GM12878 (cell line): ENCODE measurements at places on chromosomes 3 and 15. TPM values are rescaled to one million over a fixed set of nuclear protein-coding genes. Genes with fewer than 3 reads are reported as not detected.
A peak's percentile ranks its signal among the peaks of the same experiment; 100 is the strongest.

GRCh38 chr15:78103406-78104118 is 11.2 kb downstream of the SH2D7 start:
- DNase-seq = peak; percentile 67

GRCh38 chr15:35669021-35669420 is 123.1 kb upstream of the DPH6 start:
- DNase-seq = no peak

GRCh38 chr15:91517491-91518200 is 335.9 kb upstream of the SLCO3A1 start:
- DNase-seq = no peak

DNA sequence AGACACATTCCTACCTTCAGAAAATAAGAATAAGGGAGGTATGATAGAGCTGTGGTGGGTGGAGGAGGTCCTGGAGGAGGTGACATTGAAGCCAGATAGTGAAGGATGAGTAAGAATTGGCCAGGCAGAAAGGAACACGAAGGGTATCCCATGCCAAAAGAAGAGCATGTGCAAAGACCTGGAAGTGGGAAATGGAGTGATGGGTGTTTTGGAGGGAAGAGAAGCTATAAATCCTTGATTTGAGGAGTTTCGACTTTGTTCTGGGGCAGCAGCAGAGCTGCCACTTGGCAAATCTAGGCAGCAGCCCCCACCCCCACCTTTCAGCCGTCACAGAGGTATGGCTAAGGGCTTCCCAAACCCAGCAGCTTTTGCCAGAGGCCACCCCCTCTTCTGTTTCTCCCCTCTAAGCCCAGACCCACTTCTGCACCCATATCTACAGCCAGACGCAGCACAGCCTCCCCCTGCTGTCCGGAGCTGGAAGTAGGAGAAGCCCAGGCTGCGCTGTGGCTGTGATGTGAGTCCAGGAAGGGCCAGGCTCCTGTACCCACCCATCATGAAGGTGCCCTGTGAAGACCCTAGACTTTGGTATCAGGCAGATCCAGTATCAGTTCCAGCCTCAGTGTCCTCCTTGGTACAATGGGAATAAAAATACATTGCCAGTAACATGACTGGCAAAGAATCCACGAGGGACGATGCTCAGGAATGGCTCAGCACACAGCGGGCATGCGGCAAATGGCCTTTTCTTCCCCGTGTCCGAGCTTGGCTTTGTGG is 188.7 kb upstream of the LINGO1 start:
- no peak for DNase-seq

DNA sequence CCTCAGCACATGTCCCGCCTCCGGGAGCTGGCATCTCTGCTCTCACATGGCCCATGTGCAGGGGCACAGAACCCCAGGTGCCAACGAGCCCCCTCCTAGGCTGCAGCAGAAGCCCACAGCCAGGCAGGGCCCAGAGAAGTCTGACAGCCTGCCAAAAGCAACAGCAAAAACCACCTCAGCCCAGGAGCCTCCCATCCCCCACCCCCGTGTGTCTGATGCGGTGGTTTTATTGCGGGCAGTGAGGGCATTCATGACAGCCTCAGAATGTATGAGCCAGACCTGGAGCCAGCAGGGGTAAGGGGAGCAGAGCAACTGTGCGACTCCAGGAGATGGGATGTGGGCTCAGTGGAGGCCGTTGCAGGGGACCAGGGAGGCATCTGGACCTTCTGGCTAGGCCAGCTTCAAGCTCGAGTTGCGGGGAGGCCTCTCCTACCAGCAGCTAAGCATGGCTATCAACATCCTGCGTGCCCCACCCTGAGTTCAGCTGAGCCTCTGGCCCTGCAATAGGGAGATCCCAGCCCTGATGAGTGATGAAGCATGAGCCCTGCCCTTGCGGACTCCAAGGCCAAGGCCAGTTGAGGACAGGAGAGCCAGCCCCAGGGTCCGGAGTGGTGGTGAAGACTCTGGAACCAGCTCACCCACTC is 52.5 kb downstream of the CYP11A1 start:
- DNase-seq = no peak

- no peak for DNase-seq
These were observed 410.5 kb upstream of the CADM2 start for GRCh38 chr3:84547971-84548970.

GRCh38 chr15:63474810-63475316 is 29.5 kb upstream of the USP3 start:
- DNase-seq = peak; percentile 98

GRCh38 chr15:43794269-43795037 is 2.3 kb downstream of the SERF2 start:
- DNase-seq = no peak

MCF2L2 gene
- polyA plus RNA-seq = 0.72 and 0.89 TPM in 2 replicates

KIF23 gene
- 52.3 and 56.6 TPM in 2 replicates for polyA plus RNA-seq

EFHB gene
- polyA plus RNA-seq = 0.28 TPM in 1 of 2 replicates, not detected in the other

PLSCR5 gene
- not detected in 2 replicates for polyA plus RNA-seq

OGG1 gene
- 32.6 and 35.6 TPM in 2 replicates for polyA plus RNA-seq
